ENCODE measurements at places on chromosomes 7 and 10.

DNA sequence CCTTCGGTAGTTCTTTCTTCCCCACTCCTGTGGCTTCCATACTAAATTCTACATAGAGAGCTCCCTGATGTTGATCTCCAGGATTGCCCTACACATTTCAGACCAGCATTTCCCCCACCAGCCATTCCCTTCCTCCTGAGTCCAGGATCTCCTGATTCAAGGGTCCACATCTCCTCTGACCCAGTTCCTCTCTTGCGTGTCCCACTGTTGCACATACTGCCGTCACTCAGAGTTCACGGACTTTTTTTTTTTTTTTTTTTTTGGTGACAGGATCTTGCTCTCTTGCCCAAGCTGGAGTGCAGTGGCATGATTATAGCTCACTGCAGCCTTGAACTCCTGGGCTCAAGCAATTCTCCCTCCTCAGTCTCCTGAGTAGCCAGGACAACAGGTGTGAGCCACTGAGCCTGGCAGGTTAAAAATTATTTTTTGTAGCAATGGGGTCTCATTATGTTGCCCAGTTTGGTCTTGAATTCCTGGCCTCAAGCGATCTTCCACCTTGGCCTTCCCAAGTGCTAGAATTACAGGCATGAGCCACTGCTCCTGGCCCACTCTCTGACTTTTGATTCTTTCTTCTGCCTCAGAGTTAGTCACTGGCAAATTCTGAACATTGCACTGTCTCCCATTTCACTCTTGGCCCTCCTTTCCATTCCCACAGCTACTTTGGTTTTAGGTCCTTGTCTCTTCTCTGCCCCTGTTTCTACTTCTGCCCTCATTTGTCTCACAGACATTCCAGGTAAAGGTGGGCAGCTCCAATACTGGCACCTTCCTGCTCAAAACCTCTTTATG lies 29.6 kb upstream of the ZRANB1 start:
- DNase-seq = no peak

DNA sequence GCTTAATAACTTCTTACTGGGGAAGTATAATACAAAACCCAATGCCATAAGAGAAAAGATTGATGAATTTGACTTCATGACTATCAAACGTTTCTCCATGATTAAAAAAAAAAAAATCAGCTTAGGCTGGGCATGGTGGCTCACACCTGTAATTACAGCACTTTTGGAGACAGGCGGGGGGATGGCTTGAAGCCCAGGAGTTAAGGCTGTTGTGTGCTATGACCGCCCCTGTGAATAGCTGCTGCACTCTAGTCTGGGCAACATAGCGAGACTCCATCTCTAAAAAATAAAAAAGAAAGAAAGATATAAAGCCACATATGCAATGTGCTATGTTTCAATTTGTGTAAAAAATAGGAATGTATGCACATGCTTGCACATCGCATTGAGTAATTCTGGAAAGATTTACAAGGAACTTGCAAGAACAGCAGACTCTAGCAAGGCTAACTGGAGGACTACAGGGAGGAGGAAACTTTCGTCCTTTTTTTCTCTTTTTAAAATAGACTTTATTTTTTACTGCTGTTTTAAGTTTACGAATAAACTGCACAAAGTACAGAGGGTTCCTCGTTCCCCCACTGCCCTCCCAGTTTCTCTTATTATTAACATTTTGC lies 10.3 kb upstream of the RARRES2 start:
- DNase-seq = no peak

DNA sequence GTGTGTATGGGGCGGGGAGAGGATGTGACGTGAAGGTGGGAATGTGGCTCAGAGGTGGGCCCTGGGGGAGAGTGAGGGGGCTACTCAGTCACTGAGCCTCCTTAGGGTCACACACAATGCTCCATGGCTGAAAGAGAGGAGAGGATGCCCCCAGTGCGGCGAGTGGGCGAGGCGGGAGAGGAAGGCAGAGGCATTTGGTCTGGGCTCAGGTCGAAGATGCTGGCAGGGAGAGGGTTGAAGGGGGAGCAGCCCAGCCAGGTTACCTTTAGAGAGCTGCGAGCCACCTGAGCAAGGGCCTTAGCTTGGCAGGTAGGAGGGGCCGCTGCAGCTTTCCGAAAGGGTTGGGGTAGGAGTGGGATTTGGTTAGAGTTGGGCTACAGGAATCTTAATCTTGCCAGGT lies 4.7 kb upstream of the LOXL4 start:
- no peak for DNase-seq

DNA sequence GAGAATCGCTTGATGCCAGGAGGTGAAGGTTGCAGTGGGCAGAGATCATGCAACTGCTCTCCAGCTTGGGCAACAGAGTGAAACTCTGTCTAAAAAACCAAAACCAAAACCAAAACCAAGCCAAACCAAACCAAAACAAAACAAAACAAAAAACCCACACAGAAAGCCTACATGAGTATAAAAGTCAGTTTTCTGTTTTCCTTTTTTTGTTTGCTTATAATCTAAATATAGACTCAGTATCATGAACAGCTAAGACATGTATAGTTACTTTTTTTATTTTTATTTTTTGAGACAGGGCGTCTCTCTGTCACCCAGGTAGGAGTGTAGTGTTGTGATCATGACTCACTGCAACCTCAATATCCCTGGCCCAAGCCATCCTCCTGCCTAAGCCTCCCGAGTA lies 16.8 kb upstream of the MTPN start:
- no peak for DNase-seq

DNA sequence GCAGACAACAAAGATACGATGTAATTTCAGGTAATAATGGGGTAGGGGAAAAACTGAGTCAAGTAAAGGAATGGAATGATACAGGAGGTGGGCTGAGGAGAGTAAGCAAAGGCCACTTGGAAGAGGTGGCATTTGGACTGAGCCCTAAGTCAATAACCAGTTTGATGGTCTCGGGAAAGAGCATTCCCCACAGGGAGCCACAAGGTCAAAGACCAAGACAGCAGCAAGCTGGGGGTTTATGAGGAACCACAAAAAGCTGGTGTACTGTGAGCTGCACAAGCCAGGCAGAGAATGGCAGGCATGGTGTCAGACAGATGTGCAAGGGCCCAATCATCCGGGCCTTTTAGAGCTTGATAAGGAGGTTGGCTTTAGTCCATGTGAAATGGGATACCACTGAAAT lies 98.7 kb downstream of the NOC3L start:
- DNase-seq = no peak

DNA sequence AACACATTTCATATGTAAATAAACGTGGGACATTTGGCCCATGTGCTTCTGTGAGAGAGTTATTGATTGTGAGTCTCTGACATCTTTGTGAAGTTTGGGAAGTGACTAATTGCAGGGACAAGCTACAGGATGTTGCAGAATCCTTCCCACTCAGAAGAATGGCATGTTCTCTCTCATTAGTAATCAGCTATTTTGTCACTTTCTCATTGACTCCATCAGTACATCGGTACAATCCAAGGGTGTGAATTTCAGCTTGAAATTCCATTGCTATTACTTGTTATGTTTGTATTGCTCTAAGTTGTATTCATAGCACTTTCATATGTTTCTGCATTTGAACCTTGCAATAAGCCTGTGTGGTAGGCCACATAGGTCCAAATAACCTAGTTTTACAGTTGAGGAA lies 100.0 kb upstream of the KCNMA1 start:
- no peak for DNase-seq

- no peak for DNase-seq
Observed at GRCh38 chr10:113177156-113177935, 227.3 kb downstream of the TCF7L2 start.

DNA sequence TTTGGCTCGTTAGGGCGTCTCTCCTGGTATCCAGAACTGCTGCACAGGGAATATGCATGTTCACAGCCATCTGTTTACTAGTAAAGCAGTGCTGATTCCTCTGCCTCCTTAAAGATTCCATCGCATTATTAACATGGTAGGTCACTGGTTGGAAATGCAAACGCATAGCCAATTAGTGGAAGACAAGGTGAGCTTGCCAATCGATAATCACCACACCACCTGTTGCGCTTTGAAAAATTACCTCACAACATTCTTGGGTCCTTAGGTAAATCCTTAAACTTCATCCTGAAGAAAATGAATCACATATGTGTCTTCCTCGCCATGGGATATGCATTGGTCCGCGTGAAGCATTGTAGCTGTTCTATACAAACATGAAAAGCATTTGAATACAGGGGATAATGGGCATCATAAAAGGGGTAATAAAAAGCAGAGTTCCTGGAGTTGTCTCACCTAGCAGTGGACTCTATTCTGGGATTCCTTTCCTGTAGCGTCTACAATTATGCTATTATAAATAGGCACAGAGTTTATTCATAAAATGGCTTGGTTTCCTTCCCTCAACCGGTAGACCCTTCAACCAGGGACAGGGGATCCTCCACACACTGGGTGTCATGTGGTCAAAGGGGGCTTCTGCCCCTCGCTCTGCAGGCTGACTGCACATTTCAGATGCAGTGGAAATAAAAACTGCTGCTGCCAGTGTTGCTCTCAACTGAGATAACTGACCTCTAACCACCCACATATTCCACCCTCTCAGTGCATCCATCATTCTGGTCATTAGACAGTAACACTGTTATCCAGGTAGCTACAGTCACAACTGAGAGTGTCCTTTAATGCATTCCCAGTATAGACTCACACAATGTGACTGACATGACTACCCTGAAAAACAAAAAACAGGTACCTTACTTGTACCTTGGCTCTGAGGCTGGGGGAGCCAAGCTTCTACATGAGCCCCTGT lies 389.2 kb upstream of the NFE2L3 start:
- DNase-seq = no peak

DNA sequence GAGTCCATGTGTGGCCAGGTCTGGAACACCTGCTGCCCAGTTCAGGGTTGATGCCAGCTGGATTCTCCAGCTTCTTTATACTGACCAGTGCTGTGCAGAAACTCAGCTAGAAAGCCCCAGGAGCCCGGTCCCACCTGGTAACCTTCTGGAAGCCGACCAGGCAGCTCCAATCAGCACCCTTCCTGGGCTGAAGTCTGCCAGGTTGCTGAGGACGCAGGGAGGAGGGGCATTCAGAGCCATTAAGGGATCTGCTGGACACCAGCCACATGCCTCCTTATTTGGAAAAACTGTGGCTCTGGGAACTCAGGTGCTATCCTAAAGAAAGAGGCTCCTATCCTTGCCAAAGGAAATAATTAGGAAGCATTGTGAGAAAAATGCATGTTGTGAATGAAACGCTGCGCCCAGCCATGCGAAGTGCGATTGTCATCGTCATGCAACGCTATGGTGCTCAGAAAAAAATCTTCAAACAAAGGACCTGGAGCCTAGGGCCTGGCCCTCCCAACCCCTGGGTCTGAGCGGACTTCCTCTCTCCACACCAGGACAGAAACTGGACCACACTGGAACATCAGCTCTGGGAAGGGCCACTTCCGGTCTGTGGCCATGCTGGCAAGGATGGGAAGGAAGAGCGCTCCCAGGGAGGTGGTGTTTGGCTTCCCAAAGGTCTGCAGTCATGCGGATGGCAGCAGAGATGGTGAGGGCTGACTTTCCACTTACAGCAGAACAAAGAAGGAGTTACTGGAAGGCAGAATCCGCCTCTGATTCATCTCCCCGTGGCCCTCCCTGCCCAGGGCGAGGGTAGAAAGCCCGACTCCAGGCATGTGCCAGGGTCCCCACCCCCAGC lies 90.1 kb downstream of the FAM53B start:
- DNase-seq = no peak

GRCh38 chr7:90728568-90728967 lies 132.4 kb downstream of the CDK14 start:
- DNase-seq = peak; percentile 13

DNA sequence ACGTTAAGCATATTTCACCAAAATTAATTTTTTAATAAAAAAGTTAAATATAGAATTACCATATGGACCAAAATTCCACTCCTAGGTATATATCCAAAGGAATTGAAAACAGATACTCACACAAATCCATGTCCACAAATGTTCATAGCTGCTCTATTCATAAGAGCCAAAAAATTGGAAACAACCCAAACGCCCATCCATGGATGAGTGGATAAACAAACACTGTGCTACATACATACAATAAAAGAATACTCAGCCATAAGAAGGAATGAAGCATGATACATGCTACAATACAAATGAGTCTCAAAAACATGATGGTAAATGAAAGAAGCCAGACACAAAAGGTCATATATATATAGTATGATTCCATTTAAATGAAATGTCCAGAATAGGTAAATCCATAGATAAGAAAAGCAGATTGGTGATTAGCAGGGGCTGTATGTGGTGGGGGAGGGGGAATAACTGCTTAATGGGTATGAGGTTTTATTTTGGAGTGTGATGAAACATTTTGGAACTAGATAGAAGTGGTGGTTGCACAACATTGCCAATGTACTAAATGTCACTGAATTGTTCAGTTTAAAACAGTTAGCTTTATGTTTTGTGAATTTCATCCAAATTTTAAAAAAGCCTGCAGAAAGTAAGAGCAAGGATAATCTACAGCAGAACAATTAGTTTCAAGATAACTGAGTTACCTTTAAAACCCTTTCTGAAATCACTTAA lies 101.2 kb upstream of the EFCAB10 start:
- DNase-seq = peak; percentile 84

- no peak for DNase-seq
Observed at GRCh38 chr10:30172091-30172490, 112.7 kb upstream of the JCAD start.

GRCh38 chr7:44097064-44097932 lies 6.8 kb upstream of the AEBP1 start:
- DNase-seq = no peak

DNA sequence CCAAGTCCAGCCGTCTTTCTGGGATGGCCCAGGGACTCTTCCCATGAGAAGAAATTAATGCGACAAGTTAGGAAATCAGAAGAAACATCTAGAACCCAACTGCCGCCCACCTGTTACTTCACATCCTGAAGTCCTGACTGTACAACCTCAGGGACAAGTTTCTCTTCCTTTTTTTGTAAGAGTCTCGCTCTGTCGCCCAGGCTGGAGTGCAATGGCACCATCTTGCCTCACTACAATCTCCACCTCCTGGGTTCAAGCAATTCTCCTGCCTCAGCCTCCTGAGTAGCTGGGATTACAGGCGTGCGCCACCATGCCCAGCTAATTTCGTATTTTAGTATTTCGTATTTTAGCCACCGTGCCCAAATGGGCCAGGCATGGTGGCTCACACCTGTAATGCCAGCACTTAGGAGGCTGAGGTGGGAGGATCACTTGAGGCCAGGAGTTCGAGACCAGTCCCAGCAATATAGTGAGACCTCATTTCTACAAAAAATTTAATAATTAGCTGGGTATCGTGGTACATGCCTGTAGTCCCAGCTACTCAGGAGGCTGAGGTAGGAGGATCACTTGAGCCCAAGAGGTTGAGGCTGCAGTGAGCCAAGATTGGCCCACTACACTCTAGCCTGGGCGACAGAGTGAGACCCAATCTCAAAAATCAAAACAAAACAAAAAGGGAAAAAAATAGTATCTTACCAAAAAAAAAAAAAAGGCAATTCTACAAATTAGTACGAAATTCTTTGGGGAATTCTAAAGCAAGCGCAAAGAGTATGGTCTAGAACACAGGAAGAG lies 20.8 kb downstream of the LAT2 start:
- DNase-seq = no peak

DNA sequence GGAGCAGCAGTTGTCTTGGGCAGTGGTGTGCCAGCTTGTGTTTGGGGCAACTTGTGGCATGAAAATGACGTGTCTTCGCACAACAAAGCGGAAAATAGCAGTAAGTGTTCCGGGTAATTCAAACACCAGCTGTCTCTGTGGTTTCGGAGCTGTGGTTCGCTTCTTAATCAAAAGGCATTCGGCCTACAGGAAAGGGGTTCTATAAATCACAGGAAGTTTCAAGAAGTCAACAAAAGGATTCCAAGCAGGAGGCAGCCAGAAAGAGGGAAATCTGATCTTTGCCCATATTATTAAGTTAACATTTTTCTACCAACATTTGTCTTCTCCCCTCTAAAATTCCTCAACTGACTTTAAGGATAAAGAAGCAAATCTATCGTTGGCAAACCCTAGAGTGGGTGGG lies 353.4 kb downstream of the FGFR2 start:
- no peak for DNase-seq
